Right cardiac atrium (tissue), 5 donors: ENCODE measurements at places on chromosomes 16 and 17. TPM values are rescaled to one million over a fixed set of nuclear protein-coding genes. Genes with fewer than 3 reads are reported as not detected.
A peak's percentile ranks its signal among the peaks of the same experiment; 100 is the strongest.

Gene SLC13A5
- polyA plus RNA-seq, result not detected

Gene MYLK3
- 143 TPM for polyA plus RNA-seq

Gene ZFHX3
- 4.3 TPM for polyA plus RNA-seq

Gene ARSG
- polyA plus RNA-seq, result 2.8 TPM

Gene ZPBP2
- not detected for polyA plus RNA-seq

Gene NPIPA3
- polyA plus RNA-seq, result 1.7 TPM

Gene COPZ2
- 55.4 TPM for polyA plus RNA-seq

Gene GUCY2D
- 0.09 TPM for polyA plus RNA-seq

Gene ZNF469
- polyA plus RNA-seq, result 0.84 TPM

DNA sequence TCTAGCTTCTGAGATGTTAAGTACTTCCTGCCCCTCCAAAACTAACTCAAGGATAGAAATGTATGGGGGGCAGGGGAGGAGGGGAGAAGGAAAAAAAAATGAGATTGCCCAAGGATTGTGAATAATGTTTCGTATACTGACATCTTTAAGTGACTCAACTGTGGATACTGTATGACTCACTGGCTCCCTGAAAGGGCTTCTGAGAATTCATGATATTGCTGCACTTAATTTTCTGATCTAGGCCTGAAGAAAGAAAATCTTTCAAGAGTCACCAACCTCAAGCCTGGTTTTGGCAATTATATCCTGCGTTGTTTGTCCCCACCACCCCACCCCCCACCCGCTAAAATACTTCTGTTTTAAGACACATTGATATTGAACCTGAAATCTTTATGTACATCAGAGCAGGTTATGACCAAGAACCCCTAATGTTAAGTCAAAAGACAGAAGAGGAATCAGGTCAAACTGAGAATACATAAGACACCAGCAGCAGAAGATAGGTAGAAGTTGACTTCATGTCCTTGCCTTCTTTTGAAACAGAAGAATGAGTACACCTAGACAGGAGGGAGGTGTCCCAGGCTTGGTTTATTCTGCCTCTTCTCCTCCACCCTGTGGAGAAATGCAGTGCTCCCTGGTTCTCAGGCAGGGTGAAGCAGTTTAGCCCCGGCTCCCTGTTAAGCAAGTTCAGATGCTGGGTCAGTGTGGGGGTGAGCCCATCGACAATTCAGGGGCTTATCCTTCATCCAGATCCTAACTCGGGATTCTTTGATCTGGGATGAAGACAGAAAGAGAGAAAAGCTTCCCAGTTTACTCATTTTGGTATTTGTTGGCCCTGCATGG, 3.3 kb upstream of the FBXL20 start:
- DNase-seq, result no peak

GRCh38 chr17:31595076-31595475, 203.6 kb downstream of the RAB11FIP4 start:
- no peak for DNase-seq

DNA sequence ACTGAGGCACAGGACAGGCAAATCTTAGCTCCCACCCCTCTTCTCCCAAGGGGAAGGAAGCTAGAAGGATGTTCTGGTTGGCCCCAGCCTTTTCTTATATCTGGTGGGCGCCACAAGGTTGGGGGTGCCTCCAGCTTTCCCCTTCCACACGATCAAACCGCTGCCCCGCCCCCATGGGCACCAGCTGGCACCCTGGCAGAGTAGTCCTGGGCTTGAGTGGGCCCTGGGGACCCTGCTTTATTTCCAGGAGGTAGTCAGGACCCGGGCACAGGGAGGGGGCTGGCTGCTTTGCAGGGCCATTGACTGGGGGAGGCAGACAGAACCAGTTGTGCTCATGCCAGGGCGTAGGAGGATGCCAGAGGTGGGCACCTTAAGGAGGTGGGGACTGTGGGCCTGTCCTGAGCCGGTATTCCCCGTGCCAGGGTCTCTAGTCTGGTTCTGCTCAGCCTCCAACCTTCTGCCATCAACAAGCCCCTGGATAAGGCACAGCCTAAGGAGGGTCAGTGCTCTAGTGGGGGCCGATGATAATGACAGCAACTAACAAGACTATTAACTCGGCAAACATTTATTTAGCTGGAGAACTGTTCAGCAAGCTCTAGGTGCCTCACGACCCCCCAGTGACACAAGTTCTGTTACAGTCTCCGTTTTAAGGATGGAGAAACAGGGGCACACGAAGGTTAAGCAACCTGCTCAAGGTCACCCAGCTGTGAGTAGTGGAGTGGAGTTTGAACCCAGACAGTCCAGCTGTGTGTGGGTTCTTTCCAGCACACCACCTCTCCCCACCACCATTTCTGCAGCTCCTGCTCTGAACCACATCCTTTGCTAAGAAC, 7.6 kb upstream of the PPP1R1B start:
- no peak for DNase-seq

- DNase-seq, result no peak
Observed at GRCh38 chr16:79012671-79013434, 587.7 kb downstream of the MAF start.

DNA sequence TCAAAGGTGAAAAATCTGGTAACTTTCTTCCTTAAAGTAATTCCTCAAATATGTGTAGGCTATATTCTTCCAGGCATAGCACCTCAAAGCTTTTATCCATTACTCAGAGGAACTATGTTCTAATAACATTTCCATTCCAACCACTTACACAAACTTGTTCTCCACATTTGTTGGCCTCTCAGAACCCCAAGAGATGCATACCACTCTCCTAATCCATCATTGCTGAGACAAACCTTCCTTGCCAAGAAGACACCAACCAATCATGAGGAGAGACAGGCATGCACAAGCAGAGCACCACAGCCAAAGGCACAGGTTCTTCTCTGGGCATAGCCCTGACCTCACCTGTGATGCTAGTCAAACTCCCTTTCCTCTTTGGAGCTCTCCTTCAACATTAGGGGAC, 20.9 kb downstream of the CDH11 start:
- no peak for DNase-seq

- no peak for DNase-seq
Observed at GRCh38 chr17:61825448-61826137, 37.7 kb downstream of the BRIP1 start.

DNA sequence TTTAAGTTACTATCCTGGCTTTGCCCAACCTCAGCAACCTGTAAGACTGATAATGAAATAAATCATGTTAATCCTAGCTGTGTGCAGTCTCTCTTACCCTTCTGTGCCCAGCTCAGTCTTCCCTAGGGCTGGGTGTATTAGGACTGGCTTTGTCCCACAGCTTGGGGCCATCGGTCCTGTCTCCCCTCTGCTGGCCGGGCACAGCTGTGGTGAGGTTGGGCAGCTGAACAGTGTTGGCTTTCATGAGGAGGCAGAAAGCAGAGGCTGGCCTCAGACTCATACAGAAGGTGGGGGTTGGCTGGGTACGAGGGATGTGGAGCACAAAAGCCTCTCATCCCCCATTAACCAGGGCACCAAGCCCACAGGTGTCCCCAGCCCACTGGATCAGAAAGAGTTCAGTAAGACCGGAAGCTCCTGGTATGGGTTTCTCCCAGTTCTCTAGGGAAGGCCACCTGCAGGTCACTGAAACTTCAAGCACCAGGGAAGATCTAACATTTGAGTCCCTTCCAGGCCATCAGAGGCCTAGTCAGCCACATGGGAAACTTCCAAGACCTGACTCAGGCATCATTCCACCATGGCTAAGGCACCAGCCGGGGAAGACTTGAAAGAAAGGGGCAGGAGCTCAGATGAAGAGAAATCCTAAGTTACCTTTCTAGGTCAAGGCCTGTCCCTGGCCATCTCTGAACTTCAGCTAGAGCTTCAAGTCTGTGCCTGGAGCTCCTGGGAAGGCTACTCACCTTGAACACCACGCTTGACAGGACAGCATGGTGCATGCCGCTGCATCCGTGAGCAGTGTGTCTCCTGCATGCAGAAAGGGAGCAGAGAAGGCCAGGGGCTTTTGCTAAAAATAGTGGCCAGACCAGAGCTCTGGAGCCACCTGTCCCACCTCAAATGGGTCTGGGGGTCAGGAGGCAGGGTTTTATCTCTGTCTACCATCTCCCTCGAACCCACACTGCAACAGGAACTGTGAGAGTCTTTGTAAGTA, 8.8 kb downstream of the CNP start:
- DNase-seq, result no peak

GRCh38 chr16:68319185-68319908, 8.5 kb downstream of the PRMT7 start:
- DNase-seq, result no peak

DNA sequence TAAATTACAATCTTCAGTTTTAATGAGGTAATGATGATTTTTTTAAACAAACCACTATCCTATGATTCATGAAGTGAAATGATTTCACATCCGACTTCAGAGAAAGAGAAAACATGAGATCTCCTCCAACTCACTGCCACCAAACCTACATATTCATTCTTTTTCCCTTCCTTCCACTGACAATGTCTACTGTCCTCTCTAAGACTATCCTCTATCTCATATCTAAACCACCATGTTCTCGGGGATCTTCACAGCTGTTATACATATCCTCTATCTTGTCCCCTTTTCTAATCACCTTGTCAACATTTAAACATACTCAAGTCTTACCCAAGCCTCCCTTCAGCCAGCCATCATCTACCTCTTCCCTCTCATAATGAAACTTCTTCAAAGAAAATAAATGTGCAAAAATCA, 53.5 kb downstream of the SMURF2 start:
- no peak for DNase-seq

GRCh38 chr17:17902376-17902775, 65.6 kb upstream of the SREBF1 start:
- DNase-seq, result peak; percentile 29

- DNase-seq, result no peak
Observed at GRCh38 chr17:47244697-47245096, 8.9 kb upstream of the ITGB3 start.

DNA sequence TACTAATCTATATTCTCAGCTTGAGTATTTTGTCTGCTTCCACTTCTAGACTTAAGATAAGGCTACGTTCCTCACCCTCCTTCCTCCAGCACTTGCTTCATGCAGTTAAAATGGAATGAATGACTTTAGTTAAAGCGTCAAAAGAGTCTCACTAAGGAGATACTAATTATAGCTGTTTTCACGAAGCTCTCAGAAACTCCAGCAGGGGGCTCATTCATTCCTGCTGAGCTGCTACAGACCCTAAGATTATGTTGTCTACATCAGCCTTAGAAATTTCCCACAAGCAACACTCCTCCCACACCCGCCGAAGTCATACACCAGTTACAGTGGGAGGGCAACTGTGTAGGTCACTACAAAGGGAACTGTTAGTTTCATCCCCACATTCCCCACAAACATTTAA, 57.0 kb upstream of the KIFC3 start:
- no peak for DNase-seq

DNA sequence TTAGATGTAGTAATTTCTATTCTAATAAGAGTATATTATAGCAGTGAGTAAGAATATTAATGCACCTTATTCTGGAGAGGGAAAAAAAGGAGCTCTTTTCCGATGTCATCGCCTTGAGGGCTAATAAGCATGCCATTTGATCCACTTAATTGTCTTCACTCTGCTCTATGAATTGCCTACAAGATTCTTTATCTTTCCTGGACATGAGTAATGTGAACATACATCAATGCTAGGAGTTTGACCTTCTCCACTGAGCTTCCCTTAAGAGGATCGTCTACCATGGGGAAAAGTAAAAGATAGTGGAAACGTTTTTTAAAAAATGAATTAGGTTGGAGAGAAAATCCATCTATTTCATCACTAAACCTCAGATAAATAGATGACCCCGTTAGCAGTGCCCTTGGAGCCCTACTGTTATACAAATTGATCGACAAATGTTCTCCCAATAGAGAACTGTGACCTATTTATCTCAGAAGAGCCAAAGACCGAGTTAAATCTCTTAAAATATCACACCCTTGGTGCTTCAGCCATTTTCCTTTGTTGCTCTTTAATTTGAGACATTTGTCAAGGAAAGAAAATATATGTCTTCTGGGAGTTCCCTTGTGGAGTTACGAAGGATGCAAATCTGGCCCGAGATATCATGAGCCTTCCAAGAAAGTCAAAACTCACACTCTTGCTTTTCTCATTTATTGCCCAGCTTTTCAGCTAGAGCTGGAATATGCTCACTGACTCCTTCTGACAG, 898.5 kb downstream of the KCNJ2 start:
- DNase-seq, result no peak

DNA sequence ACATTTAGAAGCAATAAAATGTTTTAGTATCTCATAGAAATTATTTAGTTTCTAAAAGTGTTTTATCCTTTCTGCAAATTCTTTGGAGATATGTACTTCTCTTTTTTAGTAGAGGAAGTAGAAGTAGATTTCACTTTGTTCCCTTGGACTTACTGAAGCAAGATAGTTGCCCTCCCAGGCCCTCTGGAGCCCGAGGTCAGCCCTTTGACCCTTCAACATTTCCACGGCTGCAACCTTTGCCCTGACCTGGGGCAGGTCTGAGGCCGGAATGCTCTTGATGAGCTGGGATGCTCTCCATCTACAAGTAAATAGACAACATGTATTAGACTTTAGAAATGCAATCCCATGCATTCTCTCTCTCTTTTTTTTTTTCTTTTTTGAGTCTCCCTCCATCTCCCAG, 167.5 kb downstream of the CDK5R1 start:
- no peak for DNase-seq

DNA sequence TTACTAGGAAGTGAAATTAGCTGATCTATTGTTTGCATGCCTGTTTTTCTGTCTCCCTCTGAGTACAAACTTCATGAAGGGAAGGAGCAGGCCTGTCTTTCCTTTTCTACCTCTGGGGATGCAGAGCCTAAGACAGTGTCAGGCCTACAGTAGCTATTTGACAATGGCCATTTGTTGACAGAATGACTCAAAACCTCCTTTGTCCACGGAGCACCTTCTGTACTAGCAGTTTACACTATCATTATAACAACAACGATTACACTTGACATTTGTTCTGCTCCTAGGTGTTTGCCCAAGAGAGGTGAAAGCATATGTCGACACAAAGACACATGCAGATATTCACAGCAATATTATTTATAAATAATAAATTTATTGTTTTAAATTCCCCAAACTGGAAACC, 132.3 kb upstream of the IRX3 start:
- DNase-seq, result no peak

DNA sequence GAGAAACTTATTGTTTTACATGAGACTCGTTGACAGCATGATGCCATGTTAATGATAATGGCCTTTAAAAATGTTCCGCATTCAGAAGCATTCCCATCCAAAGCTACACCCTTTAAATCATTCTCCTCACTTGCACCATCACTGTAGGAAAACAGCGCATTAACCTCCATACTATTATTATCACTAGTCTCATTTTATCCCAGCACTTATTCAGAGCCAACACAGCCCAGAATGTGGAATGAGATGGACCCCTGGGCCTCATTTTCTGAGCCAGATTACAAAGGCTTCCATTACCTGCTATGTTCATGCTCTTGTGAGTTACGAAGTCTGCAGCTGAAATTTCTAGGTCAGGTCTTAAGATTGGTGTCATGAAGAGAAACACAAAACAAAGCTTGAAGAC, 159.4 kb downstream of the HS3ST3A1 start:
- no peak for DNase-seq

GRCh38 chr17:68731465-68731864, 130.3 kb upstream of the FAM20A start:
- DNase-seq, result no peak
